ENCODE measurements at places on chromosomes 1 and 21. TPM values are rescaled to one million over a fixed set of nuclear protein-coding genes. Genes with fewer than 3 reads are reported as not detected.

Gene FAM177B
- not detected for total RNA-seq

Gene AK5
- 5.8 TPM for total RNA-seq

Gene HEYL
- 3.5 TPM for total RNA-seq

Gene IRF6
- total RNA-seq = 0.05 TPM

Gene RNU1-1
- not detected for total RNA-seq

Gene AMY2A
- not detected for total RNA-seq

Gene KRTAP19-5
- total RNA-seq = not detected

Gene CFAP45
- 0.46 TPM for total RNA-seq

Gene MCOLN2
- total RNA-seq = 1.7 TPM

Gene FAM151A
- 0.15 TPM for total RNA-seq

Gene SLC1A7
- total RNA-seq = not detected

Gene THEM4
- total RNA-seq = 14.4 TPM

Gene PDZK1
- 0.39 TPM for total RNA-seq

Gene CACNA1E
- total RNA-seq = not detected

Gene MTARC1
- 8.2 TPM for total RNA-seq

Gene TAS1R2
- total RNA-seq = not detected

Gene KRTAP8-1
- total RNA-seq = not detected

Gene LCE1A
- not detected for total RNA-seq

Gene BEST4
- total RNA-seq = 0.26 TPM

Gene AURKAIP1
- 179 TPM for total RNA-seq

Gene KCNA2
- total RNA-seq = 0.18 TPM

Gene TRIM33
- total RNA-seq = 12.7 TPM

Gene FCGR3A
- not detected for total RNA-seq

Gene KMO
- total RNA-seq = 1.7 TPM

Gene SAMD11
- total RNA-seq = 23.8 TPM

Gene ZNF697
- 1.8 TPM for total RNA-seq

Gene HCRTR1
- total RNA-seq = not detected

Gene HES2
- 2.2 TPM for total RNA-seq

Gene PTP4A2
- total RNA-seq = 170 TPM

Gene EDN2
- total RNA-seq = 18.3 TPM

Gene RBP7
- total RNA-seq = 11.2 TPM

Gene IPO13
- total RNA-seq = 10.5 TPM

Gene LYPD8
- 0.45 TPM for total RNA-seq

Gene TNFSF4
- total RNA-seq = 0.05 TPM

Gene FLG2
- not detected for total RNA-seq

Gene RYR2
- 0.13 TPM for total RNA-seq

Gene MAP1LC3C
- total RNA-seq = not detected
